ENCODE measurements at places on chromosomes 1 and 21. TPM values are rescaled to one million over a fixed set of nuclear protein-coding genes. Genes with fewer than 3 reads are reported as not detected.
A peak's percentile ranks its signal among the peaks of the same experiment; 100 is the strongest.

DNA sequence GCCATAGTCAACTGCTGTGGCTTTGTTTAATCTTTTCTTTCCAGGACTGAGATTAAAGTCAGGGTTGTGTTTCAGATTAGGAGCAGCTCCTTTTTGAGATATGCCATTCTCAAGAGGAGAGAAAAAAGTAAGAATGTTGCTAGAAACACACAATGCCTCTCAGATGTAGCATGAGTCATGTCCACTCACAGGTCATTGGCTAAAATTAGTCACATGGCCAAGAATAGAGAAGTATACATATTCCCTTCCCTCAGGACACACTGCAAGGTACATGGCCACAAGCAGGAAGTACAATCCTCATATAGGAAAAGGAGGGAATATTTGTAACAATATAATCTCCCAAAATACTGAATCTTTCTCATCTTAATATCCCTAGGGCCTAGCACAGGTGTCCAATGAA, 141.9 kb upstream of the PTBP2 start:
- no peaks in the 10 kb centered on the region for H3K36me3 ChIP-seq
- no peak overlapping the region for H3K27ac ChIP-seq
- no peak overlapping the region for H3K4me3 ChIP-seq
- no peaks in the 10 kb centered on the region for H3K4me1 ChIP-seq
- H3K27me3 ChIP-seq: no peaks in the 10 kb centered on the region

- no peak for DNase-seq
- no peaks in the 10 kb centered on the region for H3K4me1 ChIP-seq
- H3K27ac ChIP-seq: no peak overlapping the region
- H3K27me3 ChIP-seq: no peaks in the 10 kb centered on the region
Observed at GRCh38 chr1:52523376-52523775, 29.5 kb downstream of the TUT4 start.

- H3K4me3 ChIP-seq: no peak overlapping the region
- no peaks in the 10 kb centered on the region for H3K27me3 ChIP-seq
- H3K27ac ChIP-seq: peak overlapping the region; percentile 51
- DNase-seq: no peak
Observed at GRCh38 chr1:183880531-183881243, 75.8 kb downstream of the RGL1 start.

GRCh38 chr1:16334655-16335340, 17.5 kb downstream of the FBXO42 start:
- no peaks in the 10 kb centered on the region for H3K36me3 ChIP-seq
- H3K4me3 ChIP-seq: no peak overlapping the region

DNA sequence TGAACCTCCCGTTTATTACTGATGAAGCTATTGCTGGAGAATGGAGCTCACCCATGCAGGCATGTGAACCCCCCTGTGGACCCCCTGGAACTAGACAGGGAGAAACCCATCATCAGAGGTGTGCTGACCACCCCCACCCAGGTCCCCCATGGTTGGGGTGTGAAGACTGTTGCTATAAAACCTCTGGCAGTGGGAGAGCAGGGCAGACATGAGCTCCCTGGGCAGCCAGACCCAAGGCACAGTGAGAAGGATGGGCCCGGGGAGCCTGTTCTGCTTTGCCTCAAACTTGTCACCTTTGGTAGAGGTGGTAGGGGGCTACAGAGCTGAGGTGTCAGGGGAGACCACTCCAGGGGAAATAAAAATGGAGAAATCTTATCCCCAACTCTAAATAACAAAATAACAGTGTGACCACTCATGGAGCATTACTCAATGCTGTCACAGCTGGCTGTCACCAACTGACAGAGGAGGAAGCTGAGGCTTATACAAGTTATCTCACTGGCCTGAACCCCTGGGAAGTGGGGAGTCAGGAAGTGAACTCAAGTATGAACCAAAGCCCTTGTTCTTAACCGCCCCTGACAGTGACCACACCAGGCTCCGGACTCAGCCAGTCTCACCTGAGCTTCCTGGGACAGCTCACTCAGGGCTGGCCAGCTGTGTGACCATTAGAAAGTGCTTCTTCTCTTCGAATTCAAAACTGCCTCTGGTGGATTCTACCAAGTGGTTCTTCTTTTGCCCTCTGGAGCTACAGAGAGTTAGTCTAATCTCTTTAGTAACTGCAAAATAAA, 698.8 kb downstream of the MATN1 start:
- no peaks in the 10 kb centered on the region for H3K27me3 ChIP-seq
- DNase-seq: no peak
- no peak overlapping the region for H3K27ac ChIP-seq

GRCh38 chr1:10399444-10399941, 629 bp downstream of the PGD start:
- H3K27ac ChIP-seq: peak overlapping the region; percentile 94
- peaks cover 9% of the 10 kb centered on the region for H3K4me1 ChIP-seq
- DNase-seq: peak; percentile 54

DNA sequence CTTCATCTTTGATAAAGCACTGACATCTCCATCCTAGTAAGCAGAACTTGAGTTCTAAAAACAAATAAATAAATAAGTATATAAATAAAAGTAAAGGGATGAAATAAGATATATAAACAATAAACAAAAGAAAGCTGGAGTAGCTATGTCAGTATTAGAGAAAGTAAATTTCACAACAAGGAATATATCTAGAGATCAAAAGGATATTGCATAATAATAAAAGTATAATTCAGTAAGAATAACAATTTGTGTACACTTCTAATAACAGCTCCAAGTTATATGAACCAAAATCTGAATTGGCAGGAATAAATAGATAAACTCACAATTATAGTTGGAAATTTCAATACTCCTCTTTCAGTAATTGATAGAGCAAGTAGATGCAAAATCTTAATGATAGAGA, 9.8 kb upstream of the CENPF start:
- no peak overlapping the region for H3K4me3 ChIP-seq
- no peaks in the 10 kb centered on the region for H3K27me3 ChIP-seq
- H3K27ac ChIP-seq: no peak overlapping the region
- H3K36me3 ChIP-seq: no peaks in the 10 kb centered on the region

DNA sequence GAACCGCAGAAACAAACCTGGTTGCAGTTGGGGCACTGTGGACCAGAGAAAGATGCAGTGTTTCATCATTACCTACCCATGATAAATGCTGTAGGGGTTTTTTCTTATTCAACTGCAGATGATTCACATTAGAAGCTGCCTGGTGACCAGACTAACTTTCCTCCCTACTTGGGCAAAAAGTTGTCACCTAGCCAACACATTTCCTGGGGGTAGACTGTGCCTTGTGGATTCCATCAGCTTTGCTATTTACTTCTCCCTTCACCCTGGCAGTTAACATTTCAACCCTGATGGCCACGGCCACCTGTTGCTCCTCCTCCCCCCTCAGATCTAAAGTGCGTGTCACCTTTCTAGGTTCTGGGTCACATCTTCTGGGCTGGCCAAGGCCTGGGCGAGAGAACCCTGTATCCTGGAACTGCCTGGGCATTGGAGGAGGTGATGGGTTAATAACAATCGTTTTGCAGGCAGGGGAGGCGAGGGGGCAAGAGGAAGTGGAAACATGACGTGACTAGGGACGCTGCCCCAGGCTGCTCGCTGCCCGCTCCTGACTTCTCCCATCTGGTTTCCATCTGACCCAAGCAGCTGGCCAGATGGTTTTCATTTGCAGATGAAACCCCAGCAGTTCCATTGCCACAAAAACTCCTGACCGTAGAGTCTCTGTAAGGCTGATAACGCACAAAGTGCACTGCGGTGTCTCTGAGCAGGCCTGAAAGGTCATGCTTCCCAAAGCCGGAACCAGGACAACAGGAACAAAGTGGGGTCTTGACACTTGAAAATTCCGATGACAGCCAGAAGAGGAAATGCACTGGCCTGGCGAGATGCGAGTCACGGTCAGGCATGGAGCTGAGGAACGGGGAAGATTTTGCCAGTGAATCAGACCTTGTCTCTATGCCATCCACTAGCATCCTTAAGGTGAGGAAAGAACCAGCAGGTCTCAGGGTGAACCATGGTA, 36.6 kb downstream of the CAPZB start:
- no peaks in the 10 kb centered on the region for H3K36me3 ChIP-seq
- H3K4me1 ChIP-seq: peaks cover 38% of the 10 kb centered on the region
- peak overlapping the region; percentile 39 for H3K27ac ChIP-seq

GRCh38 chr1:9125325-9125724, 3.6 kb downstream of the GPR157 start:
- no peaks in the 10 kb centered on the region for H3K27me3 ChIP-seq
- no peak for DNase-seq
- no peak overlapping the region for H3K4me3 ChIP-seq
- no peaks in the 10 kb centered on the region for H3K36me3 ChIP-seq

DNA sequence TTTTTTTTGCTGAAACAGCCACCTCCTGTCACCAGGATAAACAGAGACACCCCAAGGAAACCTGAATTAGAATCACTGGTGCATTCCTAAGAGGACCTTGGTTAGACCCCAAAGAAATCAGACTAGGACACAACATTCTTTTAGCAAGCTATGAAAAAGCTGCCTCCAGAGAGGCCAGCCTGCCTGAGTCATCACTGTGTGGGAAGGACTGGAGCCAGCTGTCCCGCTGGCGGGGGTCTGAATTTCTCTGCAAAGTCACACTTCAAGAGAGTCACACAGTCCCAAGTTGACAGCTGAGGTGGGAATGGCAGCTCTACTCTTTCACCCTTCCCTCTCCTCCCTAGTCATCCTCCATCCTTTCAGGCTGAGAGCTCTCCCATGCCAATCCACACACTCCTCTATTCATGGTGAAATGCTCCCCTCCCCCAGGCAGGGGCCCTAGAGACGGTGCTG, 405.0 kb upstream of the POU3F1 start:
- no peak overlapping the region for H3K4me3 ChIP-seq
- no peaks in the 10 kb centered on the region for H3K27me3 ChIP-seq
- peak; percentile 18 for DNase-seq
- H3K27ac ChIP-seq: no peak overlapping the region
- H3K36me3 ChIP-seq: no peaks in the 10 kb centered on the region
- H3K4me1 ChIP-seq: peaks cover 8% of the 10 kb centered on the region

DNA sequence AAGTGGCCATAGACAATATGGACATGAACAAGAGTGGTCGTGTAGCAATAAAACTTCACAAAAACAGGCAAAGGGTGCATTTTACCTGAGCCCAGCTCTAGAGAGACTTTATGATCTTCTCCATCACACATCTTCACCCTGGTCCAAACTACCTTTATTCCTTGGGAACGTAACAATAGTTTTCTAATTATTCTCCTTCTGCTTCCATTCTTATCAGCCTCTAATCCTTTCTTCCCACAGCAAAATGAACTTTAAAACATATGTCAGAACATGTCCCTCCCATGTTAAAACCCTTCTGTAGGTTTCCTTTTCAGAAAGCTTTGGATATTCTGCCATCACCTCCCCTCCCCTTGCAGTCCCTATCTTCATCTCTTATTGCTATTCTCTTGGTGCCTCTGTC, 395.2 kb upstream of the PLXNA2 start:
- no peak overlapping the region for H3K4me3 ChIP-seq
- no peaks in the 10 kb centered on the region for H3K4me1 ChIP-seq
- no peak for DNase-seq
- no peaks in the 10 kb centered on the region for H3K27me3 ChIP-seq

DNA sequence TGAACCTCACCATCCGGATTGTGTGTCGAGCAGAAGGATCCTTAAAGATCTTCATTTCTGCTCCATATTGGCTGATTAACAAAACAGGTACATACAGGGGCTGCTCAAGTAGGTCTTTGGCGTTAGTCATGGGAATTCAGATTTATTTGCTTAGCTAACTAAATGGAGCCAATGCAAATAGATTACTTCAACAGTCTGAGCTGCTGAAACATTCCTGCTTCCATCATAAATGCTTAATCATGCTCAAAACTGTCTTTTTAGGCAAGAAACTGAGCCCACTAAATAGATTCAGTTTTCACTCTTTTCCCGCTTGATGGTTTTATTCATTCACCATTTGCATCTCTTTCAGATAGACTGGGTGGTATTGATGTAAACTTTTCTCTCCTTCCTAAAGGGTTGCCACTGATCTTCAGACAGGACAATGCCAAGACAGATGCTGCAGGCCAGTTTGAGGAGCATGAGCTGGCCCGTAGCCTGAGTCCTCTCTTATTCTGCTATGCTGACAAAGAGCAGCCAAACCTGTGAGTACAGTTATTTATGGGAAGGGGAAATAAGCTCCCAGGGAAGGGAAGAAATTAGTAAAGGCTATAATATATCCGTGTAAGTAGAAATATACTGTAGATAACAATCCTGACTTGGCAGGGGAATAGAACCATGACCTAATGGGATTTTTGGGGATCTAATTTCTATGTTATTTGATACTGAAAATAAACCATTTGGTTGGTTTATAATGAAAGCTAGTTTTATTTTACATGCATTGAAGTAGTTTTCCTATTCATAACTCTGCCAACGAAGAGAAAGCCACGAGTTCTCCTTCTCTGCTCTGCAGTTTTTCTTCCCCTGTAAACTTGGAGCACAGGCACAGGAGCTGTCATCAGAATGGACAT, 126.4 kb downstream of the VPS13D start:
- no peak for DNase-seq
- H3K27me3 ChIP-seq: no peaks in the 10 kb centered on the region
- peaks cover 13% of the 10 kb centered on the region for H3K4me1 ChIP-seq
- H3K4me3 ChIP-seq: no peak overlapping the region
- no peak overlapping the region for H3K27ac ChIP-seq

DNA sequence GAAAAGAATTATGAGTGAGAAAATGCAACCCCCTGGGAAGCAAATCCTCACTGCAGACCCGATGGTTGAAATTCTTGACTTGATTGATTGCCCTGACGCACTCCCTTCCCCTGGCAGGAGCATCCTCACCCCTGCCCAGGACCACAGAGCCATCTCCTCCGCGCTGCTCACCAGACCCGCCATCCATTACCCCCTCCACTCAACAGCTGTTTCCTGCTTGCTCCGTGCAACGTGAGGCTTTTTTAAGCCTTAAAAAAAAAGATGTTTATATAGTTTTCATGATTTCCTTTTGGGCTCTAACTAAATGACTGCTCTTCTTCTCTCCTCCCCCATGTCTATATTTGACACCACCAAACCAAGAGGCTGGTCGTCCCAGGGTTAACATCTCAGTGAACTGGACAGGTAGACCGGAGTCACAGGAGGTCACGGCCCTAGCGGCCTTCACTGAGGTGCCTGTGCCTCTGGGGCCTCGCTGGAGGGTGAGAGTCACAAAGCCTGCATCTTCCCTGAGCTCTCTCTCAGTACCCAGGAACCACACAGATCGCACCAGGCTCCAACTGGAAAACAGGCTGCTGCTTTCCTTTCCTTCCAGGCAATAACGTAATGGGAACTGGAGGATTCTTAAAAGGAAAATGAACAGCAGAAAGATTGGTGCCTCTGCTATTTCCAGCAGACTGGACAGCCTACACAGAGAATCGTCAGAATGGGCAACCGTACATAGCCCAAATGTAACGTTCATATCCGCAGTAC, 49.8 kb downstream of the ZBTB18 start:
- no peaks in the 10 kb centered on the region for H3K4me1 ChIP-seq
- H3K4me3 ChIP-seq: no peak overlapping the region
- no peaks in the 10 kb centered on the region for H3K36me3 ChIP-seq
- no peak overlapping the region for H3K27ac ChIP-seq

NUP210L gene
- 0.18 TPM for total RNA-seq

ANGPTL1 gene
- total RNA-seq: 0.04 TPM

MAP3K21 gene
- 1.8 TPM for total RNA-seq

RYR2 gene
- 87.1 TPM for total RNA-seq

Data from cardiac muscle cell (in vitro differentiated cells and primary cell).